ENCODE measurements at places on chromosomes 11 and 22.

- no peak for DNase-seq
Observed at GRCh38 chr22:36930041-36930935, 16.9 kb downstream of the CSF2RB start.

GRCh38 chr22:26027341-26027740 is 141.9 kb upstream of the SEZ6L start:
- DNase-seq: no peak

DNA sequence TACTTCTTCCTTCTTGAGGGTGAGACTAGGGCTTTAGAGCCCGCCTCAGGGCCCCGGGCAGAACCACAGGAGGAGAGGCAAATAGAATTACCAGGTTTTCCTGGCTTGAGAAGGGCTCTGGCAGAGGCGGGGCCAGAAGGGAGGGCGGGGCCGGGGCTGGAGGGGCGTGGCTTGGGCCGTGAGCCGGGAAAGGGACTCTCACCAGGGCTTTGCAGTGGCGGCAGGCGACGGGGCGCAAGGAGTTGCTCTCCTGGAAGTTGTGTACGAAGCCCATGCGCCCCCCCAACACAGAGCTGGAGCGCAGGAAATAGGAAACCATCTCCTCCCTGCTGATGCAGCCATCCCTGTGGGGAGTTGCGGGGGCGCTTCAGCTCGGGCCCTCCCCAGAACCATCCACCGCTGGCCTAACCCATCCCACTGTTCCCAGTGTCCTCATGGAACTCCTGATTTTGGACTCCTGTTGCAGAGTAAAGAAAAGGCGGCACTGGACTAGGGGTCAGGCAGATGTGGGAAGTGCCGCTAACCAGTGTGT is 6.9 kb upstream of the NRXN2 start:
- no peak for DNase-seq

DNA sequence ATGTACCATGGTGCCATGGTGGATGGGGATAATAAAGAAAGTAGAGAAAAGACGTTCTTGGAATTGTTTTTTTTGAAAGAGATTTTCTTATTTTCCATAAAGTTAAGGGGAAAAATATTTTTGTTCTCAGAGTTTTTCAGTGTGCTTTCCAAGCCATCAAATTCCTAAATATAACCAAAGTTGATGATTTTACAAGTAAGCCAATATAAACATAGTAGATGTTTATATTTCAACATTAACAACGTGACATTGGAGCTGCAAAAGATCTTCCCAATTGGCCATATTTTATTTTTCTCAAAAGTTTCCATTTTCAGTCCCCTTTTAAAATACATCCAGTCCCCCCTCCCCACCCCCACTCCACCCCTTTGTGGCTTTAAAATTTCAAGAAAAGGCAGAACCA is 80.9 kb upstream of the PICALM start:
- no peak for DNase-seq

DNA sequence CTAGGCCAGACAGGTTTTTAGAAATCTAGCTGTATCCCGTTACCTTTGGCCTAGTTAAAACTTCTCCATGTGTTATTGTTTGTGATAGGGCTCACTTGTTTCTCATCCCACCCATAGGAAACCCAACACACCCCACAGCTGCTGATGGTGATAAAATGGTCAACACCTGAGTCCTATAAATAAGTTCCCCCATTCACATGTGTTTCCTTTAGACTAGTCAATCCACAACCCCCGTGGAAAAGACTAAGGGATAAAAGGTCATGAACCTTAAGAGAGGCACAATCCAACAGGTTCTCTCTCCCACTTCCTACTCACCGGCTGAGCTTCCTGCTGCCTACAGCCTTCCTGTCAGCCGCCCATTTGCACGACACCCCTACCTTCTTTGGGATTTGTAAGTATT is 768.4 kb downstream of the JRKL start:
- no peak for DNase-seq

DNA sequence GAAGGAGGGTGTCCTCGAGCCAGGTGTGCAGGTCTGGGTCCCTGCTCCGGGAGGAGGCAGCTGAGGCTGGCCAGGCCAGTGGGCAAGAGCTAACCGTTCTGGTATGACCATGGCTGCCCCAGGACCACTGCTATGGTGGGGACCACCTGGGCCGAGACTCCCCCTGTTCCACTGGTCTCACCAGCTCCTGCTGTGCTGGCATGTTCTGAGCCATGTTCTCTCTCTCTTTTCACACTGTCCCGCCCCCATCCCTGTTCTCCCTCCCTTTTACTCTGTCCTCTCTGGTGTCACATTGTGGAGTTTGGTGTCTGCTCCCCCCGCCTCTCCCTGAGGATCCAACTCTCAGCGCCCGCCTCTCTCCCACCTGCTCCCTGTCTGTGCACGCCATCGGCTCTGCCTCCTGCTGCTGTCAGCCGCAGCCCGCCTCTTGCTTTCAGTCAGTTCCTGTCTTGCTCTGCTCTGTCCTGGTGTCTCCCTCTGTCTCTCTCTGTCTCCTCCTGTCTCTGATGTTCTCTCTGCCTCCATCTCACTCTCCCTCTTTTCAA is 66.4 kb downstream of the LRRC32 start:
- DNase-seq: no peak

- DNase-seq: no peak
Observed at GRCh38 chr22:48745842-48746788, 1081.6 kb downstream of the BRD1 start.

- DNase-seq: no peak
Observed at GRCh38 chr11:12829540-12830314, 155.5 kb downstream of the TEAD1 start.

- DNase-seq: no peak
Observed at GRCh38 chr11:119218141-119218878, 12.2 kb downstream of the CBL start.

DNA sequence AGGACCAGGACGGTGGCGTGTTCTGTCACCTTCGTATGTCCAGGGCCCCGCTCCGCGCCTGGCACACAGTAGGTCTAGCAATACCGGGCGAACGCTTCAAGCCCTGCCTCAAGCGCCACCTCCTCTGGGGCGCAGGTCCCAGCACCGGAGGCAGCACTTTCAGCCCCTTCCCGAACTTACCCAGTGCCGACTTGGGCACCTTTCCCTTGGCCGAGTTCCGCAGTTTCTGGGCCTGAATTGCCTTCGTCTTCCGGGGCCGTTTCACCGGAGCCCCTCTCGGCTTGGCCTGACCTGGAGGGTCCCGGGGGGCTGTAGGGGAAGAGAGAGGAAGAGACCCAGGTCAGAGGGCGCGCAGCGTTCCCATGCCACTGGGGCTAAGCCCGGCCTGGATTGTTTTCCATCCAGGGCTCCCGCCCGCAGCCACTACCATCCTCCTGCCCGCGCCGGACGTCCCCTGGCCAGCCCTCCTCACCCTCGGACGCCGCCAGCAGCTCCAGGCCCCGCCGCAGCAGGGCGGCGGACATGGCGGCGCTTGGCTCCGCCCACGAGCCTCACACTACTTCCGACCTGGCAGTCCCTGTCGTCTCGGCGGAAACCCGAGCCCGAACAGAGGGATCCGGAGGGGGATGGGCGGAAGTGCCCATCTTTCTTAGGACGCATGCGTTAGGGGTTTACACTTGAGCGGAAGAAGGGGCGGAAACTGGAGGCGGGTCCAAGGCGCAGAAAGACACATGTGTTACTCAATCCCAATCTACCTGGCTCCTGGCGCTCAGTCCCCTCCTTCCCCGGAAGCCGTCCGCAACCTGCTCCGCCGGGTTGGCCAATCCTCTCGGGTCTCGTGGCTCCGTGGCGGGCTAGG is at the start of gene RPS19BP1:
Gene RPS19BP1 (minus strand): TSS at position 534 of the 859 bp plus-strand sequence. CDS start 10 bp downstream, at position 524.
- DNase-seq: peak; percentile 100

DNA sequence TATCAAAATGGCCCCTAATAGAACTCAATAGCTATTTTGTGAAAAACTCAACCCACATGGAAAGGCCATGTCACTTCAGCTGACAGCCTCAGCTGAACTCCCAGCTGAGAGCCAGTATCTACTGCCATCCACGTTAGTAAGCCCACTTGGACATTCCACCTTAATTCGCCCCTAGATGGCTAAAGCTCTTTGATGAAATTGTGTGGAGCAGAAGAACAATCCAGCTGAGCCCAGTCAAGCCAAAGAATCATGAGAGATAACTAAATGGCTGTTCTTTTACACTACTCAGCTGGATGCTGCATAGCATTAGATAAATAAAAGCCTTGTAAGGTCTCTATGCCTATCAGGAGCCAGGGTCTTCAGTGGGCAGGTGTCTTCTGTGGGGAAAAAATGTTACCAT is 396.8 kb downstream of the AASDHPPT start:
- no peak for DNase-seq

- DNase-seq: no peak
Observed at GRCh38 chr11:23227078-23227445, 366.8 kb upstream of the CCDC179 start.

- no peak for DNase-seq
Observed at GRCh38 chr11:84420271-84420670, 1134.1 kb upstream of the CCDC90B start.

DNA sequence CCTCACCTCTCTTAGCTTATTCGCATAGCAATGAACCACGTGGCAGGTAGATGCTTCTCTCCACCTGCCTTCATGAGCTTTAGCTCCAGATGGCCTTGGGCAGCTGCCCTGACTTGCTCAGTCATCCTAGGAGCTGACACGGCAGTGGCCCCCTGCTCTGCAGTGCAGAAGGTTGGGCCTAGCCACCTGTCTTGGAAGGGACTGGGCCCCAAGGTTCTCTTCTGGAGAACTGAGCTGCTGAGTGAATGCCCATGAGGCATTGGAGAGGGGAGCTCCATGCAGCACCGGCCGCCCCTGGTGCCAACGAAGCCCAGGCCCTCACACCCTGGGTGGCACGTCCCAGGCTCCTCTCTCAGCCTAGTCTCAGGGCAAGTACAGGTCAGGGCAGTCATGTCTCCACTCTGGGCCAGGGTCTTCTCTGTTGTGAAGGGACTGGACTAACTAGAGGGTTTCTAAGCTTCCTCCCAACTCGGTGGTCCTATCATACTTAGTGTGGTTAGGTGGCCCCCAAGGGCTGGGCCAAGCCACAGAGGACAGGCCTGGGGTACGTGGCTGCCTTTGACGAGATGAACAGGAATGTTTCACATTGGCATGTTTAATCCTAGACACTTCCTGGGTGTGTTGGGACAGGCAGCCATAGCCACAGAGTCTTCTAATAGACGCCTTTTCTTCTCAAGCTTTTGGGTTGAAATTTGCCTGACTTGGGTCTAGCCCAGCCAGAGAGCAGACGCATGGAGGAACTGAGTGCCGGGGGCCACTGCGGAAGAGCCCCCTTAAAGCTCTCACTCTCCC is 47.9 kb downstream of the ALX4 start:
- DNase-seq: no peak

GRCh38 chr11:36306888-36307287 is 10.8 kb downstream of the PRR5L start:
- no peak for DNase-seq

GRCh38 chr11:96215110-96215782 is 127.7 kb downstream of the MAML2 start:
- DNase-seq: no peak

- no peak for DNase-seq
Observed at GRCh38 chr11:16773981-16774935, 35.8 kb downstream of the C11orf58 start.

GRCh38 chr11:17846852-17847453 is 112.4 kb downstream of the KCNC1 start:
- DNase-seq: no peak

DNA sequence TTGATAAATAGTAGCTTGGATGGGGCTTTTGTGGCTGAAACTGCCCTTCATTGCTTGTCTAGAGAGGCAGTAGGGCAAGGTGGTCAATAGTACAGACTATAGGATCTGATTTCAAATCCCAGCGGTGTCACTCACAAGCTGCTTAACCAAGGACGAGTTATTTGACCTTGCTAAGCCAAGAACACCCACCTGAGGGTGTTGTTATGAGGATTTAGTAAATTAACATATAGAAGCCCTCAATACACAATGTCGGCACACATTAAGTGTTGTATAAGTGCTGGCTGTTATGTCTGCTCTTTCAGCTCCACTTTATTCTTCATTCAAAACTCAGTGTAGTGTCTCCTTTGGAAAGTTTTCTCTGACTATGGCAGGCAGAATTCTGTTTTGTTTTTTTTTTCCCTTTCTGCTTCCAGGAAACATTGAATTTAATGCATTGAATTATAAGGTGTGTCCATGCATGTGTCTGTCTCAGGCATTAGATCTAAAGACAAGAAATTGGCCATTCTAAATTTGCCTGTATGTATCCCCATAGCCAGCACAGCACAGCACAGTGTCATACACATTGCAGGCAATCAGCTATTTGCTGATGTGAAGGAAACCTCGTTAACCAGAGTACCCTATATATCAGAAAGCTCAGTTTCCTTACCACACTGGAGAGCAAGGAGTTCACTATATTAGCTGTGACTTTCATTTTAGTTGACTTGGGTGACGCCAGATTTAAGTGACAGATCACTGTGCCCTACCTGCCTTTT is 212.1 kb downstream of the NELL1 start:
- peak; percentile 33 for DNase-seq

DNA sequence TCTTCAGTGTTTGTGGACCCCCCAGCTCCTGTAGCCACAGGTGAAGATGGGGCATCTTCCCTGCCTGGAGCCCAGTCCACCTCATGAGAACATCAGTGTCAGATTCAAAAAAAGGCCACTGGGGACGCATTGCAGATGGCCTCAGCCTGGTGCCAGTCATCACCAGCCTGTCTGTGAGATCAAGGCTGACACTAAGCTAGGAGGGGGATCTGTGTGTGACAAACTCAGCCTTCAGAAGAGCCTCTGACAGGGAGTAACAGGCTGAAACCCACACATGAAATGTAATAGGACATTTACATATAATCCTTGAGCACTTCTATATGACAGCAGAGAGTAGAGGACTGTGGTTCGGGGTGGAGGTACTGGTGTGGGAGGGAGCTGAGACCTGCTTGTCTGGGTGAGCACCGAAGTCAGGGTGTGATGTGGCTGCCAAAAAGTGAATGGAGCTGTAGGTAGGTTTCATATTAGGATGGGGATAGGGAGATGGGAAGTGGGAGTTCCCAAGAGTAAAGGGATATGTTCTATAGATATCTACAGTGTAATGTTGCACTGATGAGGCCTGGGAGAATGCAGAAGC is 20.5 kb upstream of the CCDC134 start:
- DNase-seq: no peak

GRCh38 chr22:38731703-38732161 is 24.1 kb downstream of the SUN2 start:
- no peak for DNase-seq

DNA sequence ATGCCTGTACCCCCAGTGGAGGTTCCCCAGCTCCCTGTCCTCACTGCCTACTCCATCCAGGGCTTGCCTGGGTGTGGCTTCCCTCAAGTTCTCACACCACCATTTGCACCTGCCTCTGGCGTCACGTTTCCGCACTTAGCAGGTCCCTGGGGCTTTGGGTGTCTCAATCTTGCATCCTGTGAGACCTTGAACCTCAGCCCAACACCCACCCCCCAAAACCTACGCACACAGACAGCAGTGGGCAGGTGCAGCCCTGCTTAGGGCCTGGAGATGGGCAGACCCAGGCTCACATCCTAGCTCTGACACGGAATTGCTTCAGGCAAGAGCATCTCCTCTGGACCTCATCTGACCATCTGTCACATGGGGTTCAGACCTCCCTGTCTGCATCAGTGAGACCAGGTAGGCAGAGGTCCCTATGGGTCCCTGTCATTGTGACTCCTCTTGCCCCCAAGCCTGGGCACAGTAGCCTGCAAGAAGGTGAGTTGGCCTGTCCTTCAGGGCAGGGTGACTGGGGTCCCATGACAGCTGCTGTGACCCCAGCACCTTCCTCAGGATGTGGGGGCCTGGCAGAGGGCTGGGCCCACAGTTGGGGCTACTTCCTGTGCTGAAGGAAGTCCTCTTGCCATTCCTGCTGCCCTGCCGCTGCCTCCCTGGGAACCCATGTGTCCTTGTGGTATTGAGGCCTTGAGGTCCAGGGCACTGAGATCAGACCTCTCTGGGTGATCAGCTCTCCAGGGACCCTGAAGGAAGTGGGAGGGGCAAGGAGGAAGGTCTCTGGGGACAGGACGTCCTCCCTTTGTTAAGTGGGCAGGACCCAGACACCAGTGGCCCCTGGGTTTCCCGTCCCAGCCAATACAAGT is 2.0 kb downstream of the SIPA1 start:
- no peak for DNase-seq
